ENCODE measurements at places on chromosomes 13 and 19.

DNA sequence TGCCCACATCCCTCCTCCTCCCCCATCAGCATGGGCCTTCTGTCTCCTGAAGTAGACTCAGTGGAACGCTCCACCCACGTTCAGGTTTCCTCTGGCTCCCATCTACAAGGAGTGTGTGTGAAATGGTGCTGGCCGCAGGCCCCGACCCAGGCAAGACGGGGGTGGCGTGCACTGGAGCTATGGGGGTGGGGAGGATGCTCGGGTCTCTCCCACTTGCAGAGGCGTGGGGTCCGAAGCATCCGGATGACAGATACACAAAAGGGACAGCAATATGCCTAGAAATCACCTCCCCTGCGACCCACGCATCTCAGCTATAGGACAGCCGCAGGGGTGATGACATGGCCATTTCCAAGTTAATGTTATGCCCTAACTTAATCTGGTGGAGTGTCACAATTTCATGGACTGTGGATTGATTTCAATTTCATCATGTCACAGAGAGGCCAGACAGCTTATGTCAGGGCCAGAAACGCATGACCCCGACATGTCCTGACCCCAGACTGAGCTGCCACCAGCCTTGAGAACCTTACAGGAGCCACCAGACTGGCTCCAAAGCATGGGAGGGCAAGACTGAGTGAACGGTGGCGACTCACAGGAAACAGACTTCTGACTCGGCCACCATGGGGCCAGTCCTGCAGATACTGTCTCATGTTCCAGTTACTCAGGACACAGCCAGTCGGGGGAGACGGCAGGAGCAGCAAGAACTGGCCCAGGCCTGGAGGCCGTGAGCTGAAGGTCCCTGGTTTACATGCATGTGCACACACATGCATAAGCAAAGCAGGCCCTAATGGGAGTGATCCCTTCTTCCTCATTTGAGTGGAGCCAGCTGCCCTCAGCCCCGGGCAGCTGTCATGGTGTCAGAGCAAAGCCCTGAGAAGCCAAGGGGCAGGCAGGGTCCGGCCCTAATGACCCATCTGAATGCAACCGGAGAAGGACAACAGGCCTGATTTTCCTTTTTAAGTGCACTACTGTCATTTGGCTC lies 82.2 kb downstream of the SLC7A1 start:
- no peak for DNase-seq

DNA sequence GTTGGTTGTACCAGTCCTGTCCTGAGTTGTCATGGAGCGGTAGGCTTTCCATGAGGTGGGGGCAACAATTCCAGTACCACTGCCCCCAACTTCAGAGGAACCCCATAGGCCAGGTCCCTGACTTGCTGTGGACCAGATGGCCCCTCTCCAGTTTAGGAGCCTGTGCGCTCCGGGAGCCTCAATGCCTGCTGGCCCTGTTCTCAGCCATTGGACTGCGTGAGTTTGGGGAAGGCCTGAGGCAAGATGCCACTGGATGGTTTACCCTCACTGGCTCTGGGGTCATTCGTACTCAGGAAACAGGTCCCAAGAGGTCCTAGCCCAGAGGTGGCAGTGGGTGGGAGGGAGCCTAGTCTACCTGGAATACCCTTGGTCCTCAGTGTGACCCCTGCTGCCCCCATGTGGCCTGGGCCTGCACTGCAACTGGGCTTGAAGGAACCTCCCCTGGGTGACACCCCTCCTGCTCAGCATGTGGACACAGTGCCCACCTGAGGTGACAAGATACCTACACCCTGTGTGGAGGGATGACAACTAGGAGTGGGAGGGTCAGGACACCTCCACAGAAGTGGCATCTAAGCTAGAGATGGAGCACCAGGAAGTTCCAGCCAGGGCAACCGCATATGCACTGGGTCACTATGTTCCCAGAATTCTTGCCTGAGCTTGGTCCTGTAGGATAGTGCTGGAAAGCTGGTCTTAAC lies 6.0 kb upstream of the PRR19 start:
- peak; percentile 91 for DNase-seq

DNA sequence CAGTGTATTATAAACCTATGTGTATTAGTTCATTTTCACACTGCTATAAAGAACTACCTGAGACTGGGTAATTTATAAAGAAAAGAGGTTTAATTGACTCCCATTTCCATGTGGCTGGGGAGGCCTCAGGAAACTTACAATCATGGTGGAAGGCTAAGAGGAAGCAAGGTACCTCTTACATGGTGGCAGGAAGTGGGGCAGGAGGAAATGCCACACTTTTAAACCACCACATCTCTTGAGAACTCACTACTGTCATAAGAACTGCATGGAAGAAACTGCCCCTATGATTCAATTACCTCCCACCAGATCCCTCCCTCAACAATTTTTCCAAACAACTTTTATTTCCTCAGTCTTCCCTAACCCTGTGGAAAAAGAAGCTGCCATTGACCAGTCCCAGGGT lies 14.5 kb upstream of the TPP2 start:
- no peak for DNase-seq

DNA sequence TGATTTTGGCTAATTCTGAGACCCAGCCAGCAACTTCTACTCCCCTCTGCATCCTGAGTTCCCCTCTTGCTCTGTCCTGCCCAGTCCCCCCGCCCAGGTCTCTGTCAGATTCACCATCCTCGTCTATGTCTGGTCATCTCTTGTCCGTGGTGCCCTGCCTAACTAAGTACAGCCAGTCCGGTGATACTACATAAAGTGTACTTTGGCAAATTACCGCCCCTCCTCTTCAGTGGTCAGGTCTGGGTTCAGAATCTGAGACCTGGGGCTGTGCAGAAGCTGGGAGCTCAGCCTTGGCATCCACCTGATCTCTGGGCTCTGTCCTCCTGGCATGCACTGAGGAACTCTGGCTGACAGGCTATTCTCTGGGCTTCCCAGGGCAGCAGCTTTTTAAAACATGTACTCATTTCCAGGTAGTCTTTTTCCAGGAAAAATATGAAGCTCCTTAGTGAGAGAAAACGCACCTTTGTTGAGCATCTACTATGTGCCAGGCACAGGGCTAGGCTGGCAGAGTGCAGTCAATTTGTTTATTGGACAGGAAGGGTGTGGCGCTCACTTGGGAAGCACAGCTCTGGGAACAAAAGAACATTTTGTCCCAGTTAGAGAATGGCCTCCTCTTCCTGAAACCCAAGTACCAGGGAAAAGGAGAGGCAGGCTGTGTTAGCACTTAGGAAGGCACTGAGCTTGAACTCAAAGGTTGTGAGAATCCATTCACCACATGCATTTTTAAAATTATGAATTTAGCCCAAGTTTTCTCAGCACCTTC lies 88.9 kb downstream of the TSHZ3 start:
- DNase-seq, result no peak

GRCh38 chr19:8370176-8371010 lies 6.4 kb downstream of the ANGPTL4 start:
- DNase-seq, result no peak

DNA sequence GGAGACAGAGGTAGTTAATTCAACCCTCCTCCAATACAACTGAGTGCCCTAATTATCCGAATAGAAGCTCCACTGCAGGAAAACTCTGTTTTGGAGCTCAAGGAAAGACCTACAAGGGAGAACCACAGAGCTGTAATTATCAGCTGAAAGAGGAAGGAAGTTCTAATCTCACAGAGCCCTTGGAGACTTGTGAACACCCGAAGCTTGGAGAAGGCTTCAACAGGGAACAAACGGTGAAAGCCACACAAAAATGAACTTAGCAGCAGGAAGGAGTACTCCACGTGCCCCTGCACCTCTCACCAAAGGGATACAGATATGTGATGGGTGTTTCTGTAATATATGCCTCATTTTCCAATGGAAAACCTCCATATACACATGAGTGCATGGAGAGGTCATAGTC lies 61.1 kb downstream of the IRS2 start:
- no peak for DNase-seq

- no peak for DNase-seq
These were observed at the start of gene FSTL3 for GRCh38 chr19:676339-677105. FSTL3 (plus strand) TSS chr19:676392; CDS start chr19:676424, 32 bp downstream.

- DNase-seq, result peak; percentile 21
These were observed 19.7 kb downstream of the ZFR2 start for GRCh38 chr19:3849092-3849491.

DNA sequence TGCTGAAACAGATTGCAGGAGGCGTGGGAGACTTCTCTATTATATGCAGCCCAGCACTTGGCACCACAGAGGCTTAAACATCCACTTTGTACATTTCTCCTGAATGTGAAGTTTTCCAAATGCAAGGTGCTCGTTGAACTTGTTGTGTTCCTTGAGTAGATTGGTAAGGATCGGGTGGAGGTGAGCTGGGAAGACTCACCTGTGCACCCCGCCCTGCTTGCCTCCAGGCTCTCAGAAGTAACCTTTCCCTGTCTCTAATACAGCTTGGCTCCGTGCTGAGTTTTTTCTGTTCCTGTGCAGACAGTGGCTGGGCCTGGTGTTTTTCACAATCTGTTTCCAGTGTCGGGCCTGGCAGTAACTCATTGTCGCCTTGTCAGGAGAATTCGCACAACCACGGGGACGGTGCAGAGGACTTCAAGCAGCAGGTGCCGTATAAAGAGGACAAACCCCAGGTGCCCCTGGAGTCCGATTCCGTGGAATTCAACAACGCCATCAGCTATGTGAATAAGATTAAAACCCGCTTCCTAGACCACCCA lies 12.3 kb downstream of the SIN3B start:
- no peak for DNase-seq

- no peak for DNase-seq
These were observed 53.5 kb upstream of the WASF3 start for GRCh38 chr13:26503826-26504594.

GRCh38 chr13:95258619-95259194 lies 42.5 kb downstream of the ABCC4 start:
- no peak for DNase-seq

- no peak for DNase-seq
These were observed 156.9 kb downstream of the KCTD15 start for GRCh38 chr19:33953592-33953991.

- DNase-seq, result no peak
These were observed 64.9 kb downstream of the KL start for GRCh38 chr13:33080972-33081590.

DNA sequence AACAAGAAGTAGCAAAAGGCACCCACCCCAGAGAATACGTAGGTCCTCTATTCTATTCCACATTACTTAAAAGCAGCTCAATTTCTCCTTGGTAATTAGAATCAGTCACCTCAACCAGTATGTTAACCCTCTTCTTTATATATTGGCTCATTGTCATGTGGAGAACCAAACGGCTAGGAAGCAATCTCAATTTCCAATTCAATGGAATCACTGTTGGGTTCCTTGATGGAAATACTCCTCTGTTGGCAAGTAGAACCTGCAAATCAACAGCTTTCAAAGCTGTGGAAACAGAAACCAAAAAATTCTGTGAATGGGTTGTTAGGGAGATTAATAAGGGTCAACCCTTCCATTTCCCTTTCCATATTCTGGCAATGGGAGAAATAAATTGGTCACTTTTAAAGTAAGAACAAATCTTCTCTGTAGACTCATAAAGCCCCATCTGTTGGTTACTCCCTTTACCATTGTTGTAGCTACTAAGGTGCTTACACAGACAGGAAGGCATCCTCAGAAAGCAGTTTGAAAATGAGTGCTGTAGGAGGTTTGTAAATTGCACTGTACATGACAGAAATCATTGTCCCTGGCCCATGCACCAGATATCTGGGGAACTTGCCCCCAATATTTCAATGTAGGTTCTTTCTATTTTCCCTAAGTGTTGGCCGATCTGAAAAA lies 138.6 kb upstream of the UFM1 start:
- no peak for DNase-seq

GRCh38 chr13:77374786-77375185 lies 47.9 kb upstream of the MYCBP2 start:
- DNase-seq, result peak; percentile 8

GRCh38 chr13:51524829-51525566 lies 59.3 kb upstream of the WDFY2 start:
- no peak for DNase-seq

- DNase-seq, result no peak
These were observed 441.6 kb downstream of the TDRD3 start for GRCh38 chr13:60838581-60838980.

DNA sequence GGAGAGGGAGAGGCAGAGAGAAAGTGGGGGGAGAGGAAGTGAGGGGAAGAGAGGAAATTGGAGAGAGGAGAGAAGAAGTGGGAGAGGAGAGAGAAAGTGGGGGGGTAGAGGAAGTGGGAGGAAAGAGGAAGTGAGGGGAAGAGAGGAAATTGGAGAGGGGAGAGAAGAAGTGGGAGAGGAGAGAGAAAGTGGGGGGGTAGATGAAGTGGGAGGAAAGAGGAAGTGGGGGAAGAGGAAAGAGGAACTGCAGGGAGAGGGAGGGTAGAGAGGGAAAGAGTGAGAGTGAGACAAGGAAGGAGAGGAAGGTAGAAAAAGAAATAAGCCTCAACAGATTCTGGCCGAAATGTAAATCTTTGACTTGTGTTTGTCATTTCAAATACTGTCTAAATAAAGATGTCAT lies 146.6 kb downstream of the KLF12 start:
- DNase-seq, result no peak

DNA sequence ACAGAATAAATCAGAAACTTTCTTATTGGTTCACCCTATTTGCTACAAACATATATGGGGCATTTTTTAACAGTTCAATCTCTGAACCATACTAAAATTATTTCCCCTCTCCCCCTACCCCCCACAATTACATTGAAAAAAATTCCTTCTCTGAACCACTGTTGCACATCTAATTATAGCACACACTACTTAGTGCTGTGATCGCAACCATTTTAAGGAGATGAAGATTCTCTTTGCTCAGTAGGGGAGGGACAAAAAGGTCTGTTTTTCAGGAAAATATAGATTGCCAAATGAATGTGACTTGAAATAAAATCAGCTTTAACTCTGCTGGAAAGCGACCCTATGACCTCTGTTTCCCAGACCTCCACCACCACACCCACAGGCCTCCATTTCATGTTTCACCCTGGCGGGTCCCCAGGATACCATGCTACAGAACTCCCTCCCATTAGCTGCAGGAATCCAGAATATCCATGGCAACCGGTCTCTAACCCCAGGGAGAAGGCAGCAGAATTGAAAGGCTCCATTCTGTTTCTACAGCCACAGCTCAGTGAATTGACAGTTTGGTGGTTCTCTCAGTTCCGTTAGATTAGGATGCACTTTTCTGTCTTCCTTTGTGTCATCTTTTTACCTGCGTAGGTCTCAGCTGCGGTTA lies 286.3 kb downstream of the TBC1D4 start:
- no peak for DNase-seq

GRCh38 chr13:92984151-92984550 lies 242.5 kb upstream of the GPC6 start:
- no peak for DNase-seq

DNA sequence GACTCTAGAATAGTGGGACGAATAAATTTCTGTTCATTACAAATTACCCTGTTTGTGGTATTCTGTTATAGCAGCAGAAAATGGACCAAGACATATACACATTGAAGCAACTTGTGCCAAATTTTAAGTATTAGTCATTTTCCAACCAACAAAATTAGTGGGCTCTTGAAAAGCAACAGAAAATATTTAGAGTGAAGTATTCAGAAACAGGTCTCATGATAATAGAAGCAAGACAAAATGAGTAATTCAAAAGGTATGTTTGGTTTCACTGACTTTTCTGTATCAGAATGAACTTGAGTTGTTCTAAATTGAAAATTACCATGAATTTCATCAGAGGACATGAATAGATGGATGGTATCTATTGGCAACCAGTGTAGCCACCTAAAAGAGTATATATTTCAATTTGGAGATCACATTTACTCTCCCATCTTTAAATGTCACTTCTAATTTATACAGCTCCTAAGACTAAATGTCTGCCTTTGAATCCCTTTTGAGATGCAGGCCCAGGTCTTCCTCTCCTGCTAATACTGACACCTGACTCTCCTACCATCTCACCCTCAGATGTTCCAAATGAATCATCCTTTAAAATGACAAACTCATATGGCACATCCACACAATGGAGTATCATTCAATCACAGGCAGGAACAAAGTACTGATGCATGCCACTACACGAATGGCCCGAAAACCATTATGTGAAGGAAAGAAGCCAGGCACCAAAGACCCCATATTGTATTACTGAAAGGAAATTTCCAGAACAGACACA lies 40.7 kb upstream of the DOCK9 start:
- peak; percentile 23 for DNase-seq

Measured in activated CD4-positive, alpha-beta T cell treated with anti-CD3 and anti-CD28 coated beads, Interleukin-2, Interleukin-6, amounts not matched to agents 100 ng/mL and 50 ng/mL, durations not matched to agents 16 hours and 8 hours (primary cell).